ENCODE measurements at places on chromosomes 12 and 14.

GRCh38 chr12:126483145-126484068 is 1418.2 kb downstream of the AACS start:
- DNase-seq: no peak

DNA sequence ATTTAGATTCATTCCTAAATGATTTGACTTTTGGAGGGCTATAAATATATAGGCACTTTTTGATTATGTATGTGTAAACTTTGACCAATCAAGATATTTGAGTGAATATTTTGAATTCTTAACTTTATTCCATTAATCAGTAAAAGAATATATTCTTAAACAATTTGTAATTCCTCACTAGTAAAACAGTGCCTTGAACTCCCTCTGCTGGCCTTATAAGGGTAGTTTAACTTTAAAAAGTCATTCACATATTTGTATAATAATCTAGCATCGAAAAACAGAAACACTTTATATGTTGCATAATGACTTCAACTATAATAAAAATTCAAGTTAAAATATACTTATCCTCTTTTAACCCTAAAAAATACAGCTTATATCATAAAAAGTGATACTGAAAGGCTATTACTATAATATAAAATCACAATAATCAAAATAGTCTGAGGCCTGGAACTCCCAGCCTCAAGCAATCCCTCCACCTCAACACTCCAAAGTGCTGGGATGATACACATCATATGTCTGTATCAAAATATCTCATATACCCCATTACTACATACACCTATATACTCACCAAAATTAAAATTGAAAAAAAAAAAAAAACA is 31.2 kb downstream of the CCDC59 start:
- no peak for DNase-seq

- DNase-seq: no peak
These were observed 65.7 kb upstream of the CAPRIN2 start for GRCh38 chr12:30820406-30820946.

GRCh38 chr14:79528828-79529416 is 682.4 kb downstream of the DIO2 start:
- no peak for DNase-seq

GRCh38 chr12:78239544-78239943 is 408.9 kb downstream of the NAV3 start:
- no peak for DNase-seq

DNA sequence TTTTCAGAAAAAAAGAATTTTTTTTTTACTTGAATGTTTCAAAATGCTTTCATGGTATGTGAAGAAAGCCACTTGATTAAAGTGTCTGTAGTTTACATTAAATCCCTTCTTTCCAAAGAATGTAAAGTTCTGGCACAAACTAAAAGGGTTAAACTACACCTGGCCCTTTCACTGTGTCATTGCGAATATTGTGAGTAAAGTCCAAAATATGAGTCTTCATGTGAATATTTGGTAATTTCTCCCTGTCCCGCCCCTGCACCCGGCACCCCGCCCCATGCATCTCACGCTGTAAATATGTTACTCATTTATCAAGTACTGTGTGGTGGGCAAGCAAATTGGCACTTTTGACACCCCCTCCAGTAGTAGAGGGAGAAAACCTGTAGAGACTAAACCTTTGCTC is 274.7 kb downstream of the TTC6 start:
- no peak for DNase-seq

DNA sequence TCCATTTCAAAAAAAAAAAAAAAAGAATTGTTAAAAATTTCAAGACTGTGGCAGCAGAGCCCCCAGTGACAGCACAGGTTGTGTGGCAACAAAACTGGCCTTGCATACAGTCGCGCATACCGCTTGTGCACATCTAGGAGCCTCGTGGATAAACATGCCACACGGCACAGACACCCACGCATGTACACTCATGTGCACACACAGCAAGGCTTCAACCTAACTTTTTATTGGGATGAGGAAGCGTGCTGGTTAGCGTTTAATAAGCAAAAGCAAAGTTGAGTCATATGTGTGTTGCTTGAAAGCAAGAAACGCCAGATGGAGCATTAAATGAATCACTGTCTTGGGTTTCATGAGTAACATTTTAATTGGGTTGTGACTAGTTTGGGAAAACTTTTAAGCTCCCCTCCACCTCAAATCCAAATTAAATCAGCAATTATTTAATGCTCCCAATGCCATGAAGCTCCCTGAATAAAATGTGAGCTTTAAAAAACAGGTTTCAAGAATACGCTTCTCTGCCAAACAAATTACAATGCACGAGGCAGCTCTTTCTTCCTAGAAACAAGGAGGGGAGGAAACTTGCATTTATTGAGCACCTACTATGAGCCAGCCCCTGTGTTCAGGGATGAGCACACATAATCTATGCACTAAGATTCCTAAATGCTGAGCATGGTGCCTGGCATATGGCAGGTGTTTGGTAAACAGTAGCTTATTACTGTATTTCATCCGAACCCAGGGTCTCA is 35.7 kb upstream of the EML1 start:
- DNase-seq: no peak

GRCh38 chr14:91373591-91374254 is 43.9 kb downstream of the CCDC88C start:
- DNase-seq: peak; percentile 57

- DNase-seq: no peak
These were observed 35.2 kb upstream of the IFT81 start for GRCh38 chr12:110088936-110089335.

DNA sequence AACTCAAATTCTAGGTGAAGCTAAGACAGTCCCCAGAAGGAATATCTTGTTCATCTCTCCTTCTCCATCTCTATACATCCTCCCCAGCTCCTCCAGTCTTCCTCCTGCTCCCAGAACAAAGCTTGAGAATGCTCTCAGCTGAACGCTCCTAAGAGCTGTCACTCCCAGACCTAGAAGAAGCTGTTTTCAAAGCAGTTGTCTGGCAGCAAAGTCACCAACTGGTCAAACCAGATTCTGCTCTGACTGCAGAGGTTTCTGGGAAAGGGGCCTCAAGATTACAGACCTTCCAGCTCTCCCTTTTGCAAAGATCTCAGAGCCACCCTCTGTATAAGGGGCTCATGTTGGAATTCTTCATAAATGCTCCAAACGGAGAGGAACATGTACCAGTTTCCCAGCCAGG is 9.6 kb upstream of the HSPB8 start:
- DNase-seq: no peak

DNA sequence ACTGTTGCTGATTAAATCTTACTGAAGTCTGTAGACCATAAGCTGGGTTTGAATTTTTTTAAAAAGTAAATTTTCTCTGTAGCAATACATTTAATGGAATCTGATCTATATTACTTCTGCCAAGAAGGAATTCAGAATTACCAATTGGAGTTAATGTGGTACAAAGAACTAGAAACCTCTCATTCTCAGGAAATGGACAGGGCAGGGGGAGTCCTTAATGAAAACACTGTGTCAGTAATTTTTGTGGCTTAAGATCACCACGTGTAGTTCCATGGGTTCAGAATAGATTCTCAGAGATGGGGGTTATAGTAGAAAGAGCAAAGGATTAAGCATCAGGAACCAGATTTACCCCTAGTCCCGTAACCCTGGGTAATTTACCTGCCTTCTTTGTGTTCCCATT is 30.3 kb downstream of the FBXL14 start:
- DNase-seq: no peak

GRCh38 chr12:12378616-12379015 is 21.7 kb downstream of the BORCS5 start:
- no peak for DNase-seq

- DNase-seq: no peak
These were observed at the start of gene RIMBP2 for GRCh38 chr12:130715998-130716968. RIMBP2 (minus strand) TSS chr12:130716299; CDS start chr12:130479013, 237,286 bp downstream.

DNA sequence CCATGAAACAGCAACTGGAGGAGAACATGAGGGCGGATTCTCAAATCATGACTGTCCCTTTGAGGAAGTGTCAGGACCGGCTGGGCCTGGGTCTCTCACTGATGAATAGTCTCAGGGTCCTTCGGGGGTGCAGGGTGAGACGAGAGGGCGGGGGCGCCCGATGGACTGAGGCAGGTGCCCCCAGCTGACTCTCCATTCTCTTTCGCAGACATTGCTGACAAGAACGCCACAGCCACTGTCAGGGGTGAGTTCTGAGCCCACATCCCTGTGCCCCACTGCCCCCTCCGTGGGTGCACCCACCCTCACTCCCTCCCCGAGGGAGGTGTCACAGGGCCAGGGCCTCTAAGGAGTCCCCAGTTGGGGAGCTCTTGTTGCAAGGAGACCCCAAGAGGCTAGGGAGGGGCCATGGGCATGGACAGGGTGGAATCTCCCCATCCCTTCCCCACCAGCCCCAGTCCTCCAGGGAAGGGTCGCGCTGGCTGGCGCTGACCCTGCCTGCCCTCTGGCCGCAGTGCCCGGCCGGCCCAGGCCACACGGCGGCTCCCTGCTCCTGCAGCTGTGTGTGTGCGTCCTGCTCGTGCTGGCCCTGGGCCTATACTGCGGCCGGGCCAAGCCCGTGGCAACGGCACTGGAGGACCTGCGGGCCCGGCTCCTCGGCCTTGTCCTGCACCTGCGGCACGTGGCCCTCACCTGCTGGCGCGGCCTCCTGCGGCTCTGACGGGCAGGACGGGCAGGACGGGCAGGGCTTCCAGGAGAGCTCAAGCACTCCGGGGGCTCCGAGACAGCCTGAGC is 8.7 kb downstream of the C14orf180 start:
- DNase-seq: no peak
